ENCODE measurements at places on chromosomes 5 and 9. TPM values are rescaled to one million over a fixed set of nuclear protein-coding genes. Genes with fewer than 3 reads are reported as not detected.

SH3TC2 gene
- total RNA-seq = 10.1 TPM

SLC36A3 gene
- not detected for total RNA-seq

TMC1 gene
- 0.55 TPM for total RNA-seq

TMEM141 gene
- 71.6 TPM for total RNA-seq

KCNT1 gene
- total RNA-seq = not detected

SH3RF2 gene
- 1.4 TPM for total RNA-seq

PDE6A gene
- total RNA-seq = not detected

FSD1L gene
- 2.4 TPM for total RNA-seq

ARSK gene
- total RNA-seq = 11.6 TPM

RMI1 gene
- total RNA-seq = 13.4 TPM

N4BP3 gene
- not detected for total RNA-seq

GRCh38 chr5:91367908-91368648 is 15.0 kb downstream of the ARRDC3 start:
- DNase-seq = no peak

DNA sequence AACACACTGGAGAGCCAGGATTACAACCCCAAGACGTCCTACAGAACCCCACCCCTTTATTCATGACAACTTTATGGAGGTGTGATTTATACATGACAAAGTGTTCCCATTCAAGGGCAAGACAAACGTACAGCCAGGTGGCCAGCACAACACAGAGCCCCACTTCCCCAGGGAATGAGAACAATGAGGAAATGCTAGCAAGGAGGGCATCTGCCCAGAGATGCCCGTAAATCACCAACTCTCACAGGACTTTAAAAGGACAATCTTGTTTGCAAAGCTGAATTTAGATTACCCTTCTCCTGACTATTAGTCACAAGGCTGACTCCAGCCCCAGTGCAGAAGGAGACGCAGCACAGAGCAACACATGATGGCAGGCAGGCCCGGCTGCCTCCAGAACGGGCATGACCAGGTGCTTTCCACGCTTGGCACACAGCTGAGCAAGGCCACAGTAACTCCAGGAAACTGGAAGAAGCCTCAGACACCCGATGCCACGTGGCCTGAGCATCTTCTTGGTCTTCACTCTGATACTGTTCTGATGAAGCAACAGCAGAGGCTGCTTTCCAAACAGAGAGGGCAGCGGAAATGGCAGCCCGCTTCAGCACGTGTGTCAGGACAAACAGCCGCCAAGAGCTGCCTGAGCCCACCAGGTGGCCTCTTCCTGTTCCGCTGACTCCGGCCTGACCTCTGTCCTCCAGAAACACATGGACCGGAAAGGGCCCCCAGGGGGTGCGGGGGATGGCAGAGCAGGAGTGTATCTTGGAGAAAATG is 51.4 kb downstream of the ROR2 start:
- no peak for DNase-seq

DNA sequence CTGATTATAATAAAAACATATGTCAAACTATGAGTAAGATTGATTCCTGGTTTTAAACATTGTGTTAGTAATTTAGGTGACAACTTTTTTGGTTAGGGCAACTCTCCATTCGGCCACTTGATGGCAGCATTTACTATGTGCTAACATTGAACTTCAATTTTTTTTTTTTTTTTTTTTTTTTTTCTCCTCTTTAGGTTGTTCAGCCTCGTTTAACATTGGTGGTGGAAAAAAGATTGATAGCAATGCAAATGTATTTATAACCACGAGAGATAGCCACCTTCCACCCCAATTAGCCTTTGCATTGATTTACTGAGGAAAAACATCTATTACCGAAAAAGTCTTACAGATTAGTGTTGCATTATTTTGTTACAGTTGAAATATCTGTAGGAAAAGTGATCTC is 159.1 kb downstream of the CSNK1G3 start:
- peak; percentile 22 for DNase-seq

DNA sequence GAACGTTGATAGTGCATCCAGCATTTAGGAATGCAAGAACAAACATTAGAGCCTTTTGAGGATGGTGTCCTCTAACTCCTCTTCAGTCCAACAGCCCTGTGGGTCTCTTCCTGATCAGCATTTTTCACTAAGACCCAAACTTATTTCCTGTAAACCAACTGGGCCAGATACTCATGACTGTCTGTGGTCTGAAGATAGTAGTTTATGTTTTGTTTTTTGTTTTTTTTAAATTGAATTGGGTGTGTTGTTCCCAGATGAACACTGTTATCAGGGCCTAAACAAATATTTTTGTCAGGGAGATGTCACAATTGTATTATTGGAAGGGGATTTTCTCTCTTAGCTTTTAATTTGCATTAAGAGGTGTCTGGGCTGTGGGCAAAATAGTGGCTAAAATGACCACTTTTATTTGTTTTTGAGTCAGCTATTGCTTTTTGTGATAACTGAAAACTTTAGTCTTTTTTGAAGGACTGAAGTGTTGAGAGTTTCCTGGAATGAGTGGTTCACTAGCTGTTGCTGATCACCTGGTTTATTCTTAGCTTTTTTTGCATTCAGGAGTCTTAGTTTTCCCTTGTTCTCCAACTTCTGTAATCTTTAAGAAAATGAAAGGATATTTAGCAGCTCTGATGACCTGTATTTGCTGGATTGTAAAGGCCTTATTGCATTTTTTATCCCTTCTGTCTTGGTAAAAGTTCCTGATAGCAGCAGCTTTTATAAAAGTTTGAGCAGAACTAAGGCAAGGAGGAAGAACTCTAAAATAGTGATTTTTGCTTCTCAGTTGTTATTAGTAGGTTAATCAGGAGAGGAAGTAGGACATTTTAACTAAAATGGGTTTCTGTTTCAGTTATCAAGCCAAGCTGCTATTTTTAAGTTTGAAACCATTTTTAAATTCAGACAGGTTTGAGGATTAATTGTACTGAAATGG is 5.5 kb downstream of the MAN2A1 start:
- no peak for DNase-seq

DNA sequence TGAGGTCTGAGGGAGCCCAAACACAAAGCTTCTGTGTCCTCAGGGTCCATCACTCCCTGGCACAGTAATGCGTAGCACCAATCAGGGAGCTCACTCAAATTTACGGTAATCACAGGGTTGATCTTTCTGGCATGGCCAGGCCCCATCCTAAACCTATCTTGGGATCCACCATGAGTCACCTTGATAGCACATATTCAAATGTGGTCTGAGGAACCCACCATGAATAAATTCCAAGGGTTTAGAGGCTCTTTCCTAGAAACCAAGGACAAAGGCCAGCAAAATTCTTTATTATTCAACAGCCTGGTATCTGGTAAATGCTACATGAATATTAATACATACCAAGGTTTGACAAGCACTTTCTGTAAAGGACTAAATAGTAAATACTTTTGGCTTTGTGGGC is 254.5 kb downstream of the TLR4 start:
- no peak for DNase-seq

DNA sequence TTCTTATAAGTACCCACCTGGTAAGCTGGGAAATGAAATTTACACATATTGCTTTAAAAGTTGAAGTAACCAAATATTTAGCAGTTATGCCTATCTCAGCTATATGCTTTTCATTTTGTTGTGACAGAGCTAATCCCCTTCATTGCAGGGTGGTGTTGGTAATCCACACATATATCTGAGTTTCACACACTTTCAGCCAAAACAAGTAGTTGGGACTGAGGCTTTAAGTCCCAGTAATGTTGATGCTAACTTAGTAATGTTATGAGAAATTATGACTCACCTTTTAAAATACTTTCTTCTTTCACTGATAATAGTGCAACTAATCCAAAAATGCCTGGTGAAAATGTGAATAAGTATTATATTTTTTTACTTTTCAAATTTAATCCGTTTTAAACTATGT is 19.2 kb upstream of the RICTOR start:
- DNase-seq = peak; percentile 6

GRCh38 chr9:93792358-93792757 is 162.8 kb downstream of the BARX1 start:
- no peak for DNase-seq

GRCh38 chr5:72366324-72366976 is 46.3 kb downstream of the PTCD2 start:
- DNase-seq = peak; percentile 68

DNA sequence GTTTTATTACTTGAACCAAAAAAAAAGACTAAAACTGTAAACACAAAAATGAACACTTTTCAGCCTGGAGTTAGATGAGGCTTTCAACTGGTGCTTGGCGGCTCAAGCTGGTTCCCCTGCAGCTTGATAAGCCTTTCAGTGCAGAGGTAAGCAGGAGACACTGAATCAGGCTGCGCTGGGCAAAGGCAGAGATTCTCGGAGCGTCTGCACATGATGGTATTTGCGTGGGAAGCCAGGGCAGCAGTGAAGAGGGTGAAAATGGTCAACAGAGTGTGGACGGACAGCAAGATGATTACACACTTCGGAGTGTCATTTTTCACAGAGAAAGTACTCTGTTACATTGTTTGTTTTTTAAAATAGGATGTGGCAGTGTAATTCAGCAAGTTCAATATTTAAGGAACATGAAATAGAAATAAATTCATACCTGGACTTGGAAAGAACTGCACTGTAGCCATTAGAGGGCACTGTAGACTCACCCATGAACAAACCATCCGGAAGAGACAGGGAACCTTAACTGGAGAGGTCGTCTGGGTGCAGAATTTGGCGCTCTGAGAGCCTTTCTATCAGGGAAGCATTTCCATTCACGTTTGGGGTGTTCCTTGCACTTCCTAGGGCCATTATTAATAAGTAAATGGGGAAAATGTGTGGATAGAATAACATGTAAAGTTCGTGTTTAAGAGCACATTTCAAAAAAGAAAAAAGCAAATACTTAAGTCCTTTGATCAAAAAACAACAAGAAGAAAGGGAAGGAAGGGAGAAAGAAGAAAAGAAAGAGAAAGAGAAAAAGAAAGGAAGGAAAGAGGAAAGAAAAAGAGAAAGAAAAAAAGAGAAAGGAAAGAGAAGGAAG is 69.8 kb downstream of the ICE1 start:
- peak; percentile 46 for DNase-seq

- peak; percentile 53 for DNase-seq
Observed at GRCh38 chr5:179307013-179307800, 38.1 kb downstream of the ADAMTS2 start.

- no peak for DNase-seq
Observed at GRCh38 chr5:150987746-150988145, 32.6 kb upstream of the GPX3 start.

GRCh38 chr5:172213126-172213525 is 19.2 kb downstream of the EFCAB9 start:
- no peak for DNase-seq

DNA sequence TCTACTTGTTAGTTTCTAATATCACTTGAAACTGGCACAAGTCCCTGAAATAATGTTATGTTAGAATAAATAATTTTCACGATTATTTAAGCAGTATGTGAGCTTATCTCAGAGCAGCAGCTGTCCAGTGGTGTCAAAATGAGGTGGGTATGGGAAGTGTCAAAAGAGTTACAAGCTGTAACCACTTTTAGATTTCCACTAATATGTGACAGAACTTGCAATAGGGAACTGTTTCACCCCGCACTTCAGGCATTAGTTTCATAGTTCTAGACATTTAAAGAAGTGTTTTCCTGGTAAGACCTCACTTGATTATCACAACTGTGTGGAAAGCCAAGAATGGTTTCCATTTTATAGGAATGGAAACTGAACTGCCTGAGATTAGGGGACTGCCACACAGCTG is 2.9 kb upstream of the ISCA1 start:
- DNase-seq = no peak

GRCh38 chr9:125538092-125538473 is 168.9 kb downstream of the MAPKAP1 start:
- peak; percentile 89 for DNase-seq

- no peak for DNase-seq
Observed at GRCh38 chr5:142507531-142508372, 178.1 kb downstream of the FGF1 start.

- DNase-seq = no peak
Observed at GRCh38 chr5:80288177-80288576, 31.6 kb upstream of the SPZ1 start.

GRCh38 chr9:68489646-68490045 is 51.0 kb downstream of the TMEM252 start:
- no peak for DNase-seq

GRCh38 chr9:36891341-36891811 is 142.7 kb downstream of the PAX5 start:
- DNase-seq = no peak

- no peak for DNase-seq
Observed at GRCh38 chr5:134142052-134142451, 27.6 kb downstream of the TCF7 start.

DNA sequence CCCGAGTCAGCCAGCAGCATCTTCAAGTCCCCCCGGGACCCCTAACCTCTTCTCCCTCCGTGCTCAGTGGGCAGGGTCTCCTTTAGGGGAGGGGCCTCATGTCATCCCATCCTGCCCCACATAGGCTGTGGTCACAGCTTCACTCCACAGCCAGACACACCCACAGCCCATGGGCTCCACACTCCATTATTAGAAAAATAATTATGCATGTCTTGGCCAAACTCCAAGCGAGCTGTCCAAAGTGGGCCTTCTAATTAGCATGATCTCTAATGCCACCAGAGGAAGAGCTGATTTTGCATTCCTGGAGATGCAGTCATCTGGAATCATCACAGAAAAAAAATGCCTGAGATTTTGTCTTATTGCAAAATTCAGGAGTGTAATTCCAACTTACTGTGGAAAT is 418.2 kb downstream of the IRX2 start:
- DNase-seq = peak; percentile 6
